HFFc6 (cell line): ENCODE measurements at places on chromosomes 16 and 17.

GRCh38 chr17:78434455-78435329 lies 56.2 kb downstream of the PGS1 start:
- no peak for DNase-seq

- DNase-seq, result no peak
These were observed 196.8 kb downstream of the CA10 start for GRCh38 chr17:51961689-51962088.

GRCh38 chr16:79600638-79601091 lies at the start of gene MAF:
Gene MAF, minus strand, starts transcription at chr16:79600737. Its CDS starts 835 bp downstream, at chr16:79599902.
- DNase-seq, result no peak

DNA sequence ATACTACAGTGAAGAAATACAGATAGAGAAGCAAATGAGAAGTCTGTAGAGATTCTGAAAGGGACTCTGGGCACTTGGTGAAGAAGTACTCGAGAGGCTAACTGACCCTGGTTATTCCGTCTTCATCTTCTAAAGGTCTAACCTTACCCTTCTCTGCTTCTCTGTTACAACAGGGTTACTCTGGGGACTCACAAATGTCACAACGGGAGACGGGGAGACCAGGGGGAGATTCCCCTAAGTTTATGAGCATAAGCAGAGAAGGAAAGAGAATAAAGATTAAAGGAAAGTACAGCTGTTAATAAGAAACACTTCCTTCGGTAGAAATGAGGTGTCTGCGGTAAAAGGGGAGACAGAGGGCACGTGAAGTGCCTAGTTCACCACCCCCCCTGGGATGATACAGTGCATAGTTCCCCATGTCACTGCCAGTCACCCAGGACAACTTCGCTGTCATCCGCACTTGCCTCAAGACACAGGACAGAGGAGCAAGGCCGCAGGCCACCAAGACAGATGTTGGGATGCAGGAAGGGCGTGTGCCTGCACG lies 75.2 kb upstream of the TRAP1 start:
- no peak for DNase-seq

- DNase-seq, result no peak
These were observed 287.8 kb downstream of the SOX9 start for GRCh38 chr17:72408641-72409040.

GRCh38 chr17:82238472-82239201 lies 9.8 kb downstream of the SLC16A3 start:
- peak; percentile 81 for DNase-seq

DNA sequence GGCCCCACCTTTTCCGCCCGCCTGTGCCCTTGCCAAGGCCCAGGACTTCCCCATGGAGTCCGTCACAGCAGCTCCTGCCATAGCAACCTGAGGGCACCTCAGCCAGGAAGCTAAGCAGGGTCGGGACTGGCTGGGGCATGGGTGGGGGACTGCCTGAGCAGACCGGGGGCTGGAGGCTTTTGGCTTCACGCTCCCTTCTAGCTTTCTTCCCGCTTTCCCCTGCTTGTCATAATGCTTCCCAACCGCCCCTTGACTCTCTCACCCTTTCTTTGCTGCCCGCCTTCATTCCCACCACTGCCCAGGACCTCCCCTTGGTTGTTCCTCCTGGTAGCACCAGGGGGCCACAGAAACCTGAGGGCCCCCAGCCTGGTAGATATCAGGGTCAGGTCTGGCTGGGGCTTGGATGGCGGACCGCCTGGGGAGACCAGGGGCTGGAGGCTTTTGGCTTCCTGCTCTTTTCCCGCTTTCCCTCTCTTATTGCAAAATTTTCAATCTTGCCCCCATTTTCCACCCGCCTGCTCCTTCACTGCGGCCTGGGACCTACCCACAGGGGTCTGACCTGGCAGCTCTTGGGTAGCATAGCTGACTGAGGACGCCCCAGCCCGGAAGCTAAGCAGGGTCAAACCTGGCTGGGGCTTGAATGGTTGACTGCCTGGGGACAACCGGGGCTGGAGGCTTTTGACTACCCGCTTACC lies 2287.7 kb downstream of the TP53TG3F start:
- no peak for DNase-seq

- DNase-seq, result no peak
These were observed 85.9 kb upstream of the TOB1 start for GRCh38 chr17:50952013-50952412.

DNA sequence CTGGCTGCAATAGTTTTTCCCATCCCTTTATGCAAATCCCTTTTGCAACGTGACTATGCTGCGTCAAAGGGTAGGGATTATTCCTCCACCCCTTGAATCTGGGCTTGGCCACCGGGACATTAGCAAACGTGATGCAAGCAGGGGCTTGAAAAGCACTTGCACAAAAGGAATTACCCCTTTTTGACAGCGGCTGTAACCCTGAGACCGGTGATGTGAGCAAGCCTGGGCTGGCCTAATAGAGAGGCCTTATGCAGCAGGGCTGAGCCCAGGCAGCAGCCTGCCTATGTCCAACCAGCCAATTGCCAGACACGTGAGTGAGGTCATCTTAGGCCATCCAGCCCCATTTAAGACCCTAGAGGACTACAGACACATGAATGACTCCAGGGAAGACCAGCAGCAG lies 30.4 kb upstream of the PAFAH1B1 start:
- no peak for DNase-seq

GRCh38 chr16:2513405-2514332 lies at the start of gene ATP6V0C:
Gene ATP6V0C, plus strand, starts transcription at chr16:2513952. Its CDS starts 152 bp downstream, at chr16:2514104.
- DNase-seq, result peak; percentile 79

DNA sequence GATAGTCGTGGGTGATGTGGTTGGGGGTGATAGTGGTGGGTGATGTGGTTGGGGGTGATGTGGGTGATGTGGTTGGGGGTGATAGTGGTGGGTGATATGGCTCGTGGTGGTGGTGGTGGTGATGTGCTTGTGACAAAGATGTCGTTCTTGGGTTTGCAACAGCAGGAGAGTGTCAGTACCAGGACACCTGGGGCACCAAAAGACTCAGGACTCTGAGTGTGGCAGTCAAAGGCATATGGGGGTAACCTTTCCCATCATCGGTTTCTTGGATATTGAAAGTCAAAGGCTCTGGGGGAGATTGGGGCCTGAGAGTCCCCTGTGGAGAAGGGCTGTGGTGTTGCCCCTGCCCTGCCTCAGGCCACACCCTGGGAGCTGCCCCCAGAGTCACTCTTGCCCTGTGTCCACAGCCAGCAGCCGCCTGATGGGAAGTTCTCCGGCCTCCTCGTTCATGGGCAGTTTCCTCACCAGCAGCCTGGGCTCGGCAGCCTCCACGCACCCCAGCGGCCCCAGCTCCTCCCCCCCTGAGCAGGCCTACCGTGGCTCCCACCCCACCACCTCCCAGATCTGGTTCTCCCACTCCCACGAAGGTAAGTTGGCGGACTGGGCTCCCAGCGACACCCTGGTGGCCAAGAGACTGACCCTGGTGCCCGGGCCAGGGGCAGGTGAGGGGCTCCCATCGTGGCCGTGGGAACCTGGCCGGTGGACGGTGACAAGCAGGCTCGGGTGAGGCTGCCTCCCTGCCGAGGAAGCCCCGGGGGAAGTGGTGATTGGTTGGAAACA lies 31.3 kb downstream of the BAHCC1 start:
- no peak for DNase-seq

DNA sequence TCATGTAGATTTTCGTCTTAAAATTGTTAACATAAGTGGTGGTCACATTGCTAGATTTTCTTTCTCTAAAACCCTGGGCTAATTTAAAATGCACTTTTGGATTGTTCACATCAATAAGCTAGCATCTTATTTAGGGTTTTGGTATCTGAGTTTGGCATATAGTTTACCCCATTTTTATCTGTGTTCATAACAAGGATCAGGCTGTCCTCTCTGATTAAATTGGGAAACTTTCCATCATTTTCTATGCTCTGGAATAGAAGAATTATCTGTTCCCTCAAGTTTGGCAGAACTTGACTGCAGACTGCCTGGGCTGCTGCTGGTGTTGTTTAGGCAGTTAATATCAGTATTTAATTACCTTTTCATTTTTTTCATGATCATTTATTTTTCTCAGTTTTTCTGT lies 1.8 kb downstream of the SPECC1 start:
- no peak for DNase-seq

DNA sequence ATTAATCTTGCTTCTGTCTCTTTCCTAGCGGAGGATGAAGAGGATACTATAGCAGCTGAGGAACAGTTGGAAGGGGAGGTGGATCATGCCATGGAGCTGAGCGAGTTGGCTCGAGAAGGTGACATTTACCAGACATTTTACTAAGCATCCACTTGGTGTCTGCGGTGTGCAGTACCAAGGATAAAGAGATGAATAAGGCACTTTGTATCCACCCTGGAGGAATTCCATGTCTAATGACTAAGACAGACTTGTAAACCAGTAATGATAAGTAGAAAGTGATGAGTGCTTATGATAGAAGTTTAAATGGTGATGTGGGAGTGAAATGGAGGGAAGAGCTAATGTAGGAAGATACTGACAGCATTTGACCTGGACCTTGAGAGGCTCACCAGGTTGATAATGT lies 12.0 kb downstream of the SRCAP start:
- DNase-seq, result peak; percentile 19

DNA sequence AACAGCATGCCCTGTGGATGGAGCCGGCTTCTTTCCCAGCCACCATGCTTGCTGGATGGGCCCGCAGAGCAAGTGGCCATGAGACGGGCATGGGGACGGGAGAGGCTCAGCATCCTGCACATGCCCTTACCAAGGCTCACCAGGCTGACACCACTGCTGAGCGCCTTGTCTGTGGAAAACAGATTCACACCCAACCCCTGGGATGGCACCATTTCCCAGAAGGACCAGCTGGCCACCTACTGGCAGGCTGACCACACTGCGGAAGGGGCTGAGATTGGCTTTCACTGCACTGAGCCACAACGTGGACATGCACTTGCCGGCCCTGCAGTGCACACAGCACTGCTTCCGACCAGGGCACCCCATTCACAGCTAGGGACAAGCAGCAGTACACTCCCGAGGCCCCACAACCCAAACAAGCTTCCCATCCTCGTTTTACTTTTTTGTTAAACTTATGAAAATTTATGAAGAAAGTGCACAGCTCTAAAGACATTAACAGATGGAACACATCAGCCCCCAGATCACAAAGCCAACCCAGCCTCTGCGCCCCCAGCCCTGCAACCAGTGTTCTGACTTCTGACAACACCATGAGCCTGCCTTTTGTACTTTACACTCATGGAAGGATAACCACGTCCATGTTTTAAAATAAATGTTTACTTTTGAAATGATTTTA lies 13.9 kb upstream of the KRTAP17-1 start:
- peak; percentile 63 for DNase-seq

DNA sequence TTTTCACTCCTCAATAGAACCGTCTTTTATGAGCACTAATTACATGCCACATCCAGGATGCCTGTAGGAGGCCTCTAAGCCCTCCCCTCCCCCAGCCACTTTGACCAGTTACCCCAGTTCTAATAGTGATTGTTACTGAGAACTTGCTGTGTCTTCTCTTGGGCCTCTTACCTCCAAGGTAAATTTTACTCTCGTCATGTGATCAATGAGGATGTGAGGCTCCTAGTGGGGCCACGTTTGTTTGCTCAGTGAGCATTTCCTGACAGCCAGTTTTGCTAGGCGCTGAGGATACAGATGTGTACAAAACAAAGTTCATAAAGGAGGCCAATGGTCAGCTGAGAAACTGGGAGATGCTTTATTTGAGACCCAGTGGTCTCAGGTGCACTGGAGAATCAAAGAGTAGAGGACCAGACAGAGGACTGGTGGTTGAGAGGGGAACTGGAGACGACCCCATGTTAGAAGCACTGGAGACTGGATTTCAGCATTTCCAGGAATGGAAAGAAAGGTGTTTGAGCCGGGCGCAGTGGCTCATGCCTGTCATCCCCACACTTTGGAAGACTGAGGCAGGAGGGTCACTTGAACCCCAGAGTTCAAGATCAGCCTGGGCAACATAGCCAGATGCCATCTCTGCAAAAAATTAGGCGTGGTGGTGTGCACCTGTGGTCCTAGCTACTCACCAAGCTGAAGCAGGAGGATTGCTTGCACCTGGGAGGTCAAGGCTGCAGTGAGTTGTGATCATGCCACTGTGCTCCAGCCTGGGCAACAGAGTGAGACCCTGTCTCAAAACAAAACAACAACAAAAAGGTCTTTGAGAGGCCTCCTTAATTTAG lies 2.6 kb downstream of the ATP2C2 start:
- no peak for DNase-seq

- DNase-seq, result no peak
These were observed 8.5 kb upstream of the TVP23B start for GRCh38 chr17:18772471-18772870.

- no peak for DNase-seq
These were observed 28.2 kb downstream of the BCO1 start for GRCh38 chr16:81266680-81267095.

- no peak for DNase-seq
These were observed 21.9 kb downstream of the ADORA2B start for GRCh38 chr17:15966879-15967248.

DNA sequence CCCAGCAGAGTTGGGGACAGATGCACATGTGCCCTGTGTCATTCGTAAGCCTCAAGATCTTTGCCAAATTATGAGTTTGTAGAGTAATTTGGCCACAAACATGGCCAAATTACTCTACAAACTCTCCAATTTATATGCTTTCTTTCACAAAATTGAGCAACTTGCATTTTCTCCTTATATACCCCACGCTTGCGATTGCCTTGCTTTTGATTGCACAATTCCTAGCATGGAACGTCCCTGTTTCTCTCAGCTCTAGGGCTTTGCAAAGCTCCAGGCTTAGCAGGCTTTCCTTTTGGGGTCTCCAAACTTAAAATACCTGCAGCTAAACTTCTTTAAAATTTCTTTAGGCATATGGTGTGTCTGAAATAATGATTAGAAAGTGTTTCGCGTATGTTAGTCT lies 28.5 kb upstream of the MAF start:
- no peak for DNase-seq

- DNase-seq, result no peak
These were observed 9.0 kb upstream of the TERB1 start for GRCh38 chr16:66810391-66810790.

DNA sequence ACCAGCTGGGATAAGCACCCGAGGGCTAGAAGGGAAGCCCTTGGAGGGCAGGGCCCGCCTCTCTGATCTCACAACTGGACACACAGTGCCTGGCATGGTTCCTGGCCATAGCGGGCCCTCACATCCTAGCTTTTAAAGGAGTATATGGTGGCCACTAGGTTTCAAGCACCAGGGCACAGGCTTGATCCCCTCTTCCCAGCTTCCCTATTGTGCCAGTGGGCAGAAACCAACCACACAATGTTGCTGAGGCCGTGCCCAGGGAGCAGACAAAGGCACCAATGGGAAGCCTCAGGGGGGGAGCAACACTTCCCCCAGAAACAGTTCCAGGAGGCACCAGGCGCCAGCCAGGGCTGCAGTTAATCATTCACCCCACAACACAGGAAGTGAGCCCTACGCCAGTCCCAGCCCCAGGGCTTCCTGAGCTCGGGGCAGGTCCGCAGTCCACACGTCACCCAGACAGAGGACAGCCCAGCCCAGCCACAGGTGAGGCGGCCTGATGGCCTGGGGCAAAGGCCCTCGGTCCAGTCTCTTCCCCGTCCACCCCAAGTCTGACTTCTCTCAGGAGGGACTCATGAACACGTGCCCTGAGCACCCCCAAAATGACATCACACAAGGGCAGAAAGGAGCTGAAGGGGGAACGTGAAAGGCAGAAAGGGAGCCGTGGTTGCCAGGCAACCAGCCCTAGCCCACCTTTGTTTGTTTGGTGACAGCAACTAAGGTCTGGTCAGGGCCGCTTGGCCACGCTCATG lies 12.8 kb downstream of the SMIM5 start:
- no peak for DNase-seq

GRCh38 chr16:48126801-48127644 lies 28.8 kb downstream of the ABCC12 start:
- DNase-seq, result peak; percentile 98

- no peak for DNase-seq
These were observed 885 bp upstream of the SLFN13 start for GRCh38 chr17:35449371-35449931.

GRCh38 chr17:17933775-17934174 lies 38.4 kb downstream of the TOM1L2 start:
- peak; percentile 32 for DNase-seq
